Activated CD4-positive, alpha-beta T cell treated with anti-CD3 and anti-CD28 coated beads, Interleukin-2, amount 10 ng/mL, durations not matched to agents 24 days and 14 days (primary cell): ENCODE measurements at places on chromosomes 4 and X. TPM values are rescaled to one million over a fixed set of nuclear protein-coding genes. Genes with fewer than 3 reads are reported as not detected.

DNA sequence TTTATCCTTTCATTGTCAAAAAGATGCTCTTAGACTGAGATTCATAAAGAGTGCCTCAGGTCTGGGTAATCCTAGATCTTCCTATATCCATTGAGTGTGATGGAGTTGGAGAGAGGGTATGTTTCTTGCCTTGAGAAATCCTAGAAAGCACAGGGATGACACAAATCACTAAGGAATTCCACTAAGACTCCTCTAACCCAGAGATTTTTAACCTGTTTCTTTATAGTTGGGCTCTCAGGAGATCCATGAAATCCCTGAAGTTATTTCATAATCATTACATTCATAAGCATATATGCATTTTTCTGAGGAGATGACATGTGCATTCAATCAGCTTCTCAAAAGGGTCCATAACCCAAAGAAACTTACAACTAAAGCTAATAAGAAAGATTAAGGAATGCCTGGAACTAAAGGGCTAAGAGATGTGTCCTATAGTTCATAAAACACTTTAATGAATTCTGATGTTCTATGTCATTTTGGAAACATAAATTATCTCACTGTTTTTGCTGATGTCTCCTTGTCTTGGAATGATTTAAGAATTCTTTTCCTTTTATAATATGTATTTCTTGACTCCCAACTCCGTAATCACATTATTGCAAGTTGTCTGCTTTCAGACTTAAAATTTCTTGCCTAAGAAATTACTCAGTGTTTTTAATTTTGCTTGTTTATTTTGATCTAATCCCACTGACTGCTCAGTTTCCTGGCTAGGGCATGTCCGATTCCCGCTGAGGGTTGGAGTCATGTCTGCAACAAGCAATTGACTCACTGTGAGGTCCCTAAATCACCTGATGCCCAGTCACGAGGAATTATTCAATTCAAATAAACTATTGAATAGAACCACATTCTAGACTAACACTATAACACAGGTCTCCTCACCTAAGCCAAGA lies 2.8 kb upstream of the AMTN start:
- no peak for DNase-seq

ARHGAP36 gene
- not detected in 2 replicates for total RNA-seq

GRCh38 chr4:68617003-68617698 lies 41.0 kb upstream of the UGT2B17 start:
- DNase-seq = no peak

- DNase-seq = no peak
Observed at GRCh38 chrX:136055651-136056221, 70.5 kb downstream of the SLC9A6 start.

GJB1 gene
- not detected in 2 replicates for total RNA-seq

- DNase-seq = peak; percentile 76
Observed at GRCh38 chrX:14095702-14096101, 66.0 kb upstream of the GEMIN8 start.

- DNase-seq = peak; percentile 63
Observed at GRCh38 chrX:115330498-115331168, 41.1 kb downstream of the LUZP4 start.

PCDH7 gene
- not detected in 2 replicates for total RNA-seq

MTTP gene
- not detected in 2 replicates for total RNA-seq

DNA sequence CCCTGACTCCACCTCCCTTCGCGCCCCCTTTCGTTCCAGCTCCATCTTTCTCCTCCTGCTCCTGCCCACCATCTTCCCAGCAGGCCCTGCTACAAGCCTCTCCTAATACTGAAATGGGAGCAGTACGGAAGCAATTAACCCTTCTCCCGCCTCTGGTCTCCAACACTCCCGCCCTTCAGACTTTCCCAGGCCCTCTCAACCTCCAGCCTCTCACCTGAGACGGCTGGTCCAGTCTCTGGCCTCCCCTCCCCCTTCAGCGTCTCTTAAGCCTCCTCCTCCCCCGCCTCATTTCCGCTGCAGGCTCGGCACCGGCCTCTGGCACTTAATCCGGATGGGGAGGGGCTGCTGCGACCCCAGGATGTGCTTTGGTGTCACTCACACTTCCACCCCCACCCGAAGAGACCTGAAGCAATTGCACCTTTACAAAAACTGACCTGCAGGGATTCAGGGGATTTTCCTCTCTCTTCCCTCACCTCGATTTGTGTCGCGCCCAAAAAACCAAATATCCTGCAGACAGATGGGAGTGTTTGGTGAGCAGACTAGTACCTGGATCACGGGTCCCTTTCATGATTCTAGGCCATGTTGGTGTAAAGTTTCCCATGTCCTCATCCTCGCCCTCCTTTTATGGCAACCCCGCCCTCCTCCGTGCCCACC lies 657 bp downstream of the TCEAL8 start:
- DNase-seq = peak; percentile 80

NAA11 gene
- not detected in 2 replicates for total RNA-seq

DNA sequence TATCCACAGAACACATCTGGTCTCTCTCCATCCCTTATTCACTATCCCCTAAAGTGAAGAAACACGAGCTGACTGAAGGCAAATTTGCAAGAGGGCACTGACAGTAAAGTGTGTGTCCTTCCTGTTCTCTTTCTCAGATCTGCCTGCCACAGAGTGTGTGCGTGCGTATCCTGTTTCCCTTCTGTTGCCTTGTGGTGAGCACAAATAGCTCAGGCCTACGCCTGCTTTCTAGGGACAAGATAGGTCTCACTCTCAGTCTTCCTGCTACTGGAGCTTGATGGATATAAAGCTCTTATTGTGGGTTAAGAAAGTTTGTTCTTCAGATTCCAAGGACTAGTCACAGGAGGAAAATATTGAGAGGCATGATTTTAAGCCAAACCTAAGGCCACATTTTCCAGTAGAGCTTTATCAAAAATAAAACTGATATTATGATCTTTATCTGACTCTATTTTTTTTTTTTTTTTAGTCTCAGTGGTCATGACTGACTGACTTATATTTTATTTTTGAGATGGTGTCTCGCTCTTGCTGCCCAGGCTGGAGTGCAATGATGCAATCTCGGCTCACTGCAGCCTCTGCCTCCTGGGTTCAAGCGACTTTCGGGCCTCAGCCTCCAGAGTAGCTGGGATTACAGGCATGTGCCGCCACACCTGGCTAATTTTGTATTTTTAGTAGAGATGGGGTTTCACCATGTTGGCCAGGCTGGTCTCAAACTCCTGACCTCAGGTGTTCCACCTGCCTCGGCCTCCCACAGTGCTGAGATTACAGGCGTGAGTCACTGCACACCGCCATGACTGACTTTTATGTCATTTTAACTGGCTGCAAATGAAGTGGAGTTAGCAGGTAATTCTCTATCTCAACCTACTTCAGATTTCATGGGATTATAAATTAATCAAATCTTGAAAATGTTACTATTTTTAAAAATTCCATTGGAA lies 140.3 kb upstream of the SH3RF1 start:
- peak; percentile 89 for DNase-seq

DGAT2L6 gene
- not detected in 2 replicates for total RNA-seq

DNA sequence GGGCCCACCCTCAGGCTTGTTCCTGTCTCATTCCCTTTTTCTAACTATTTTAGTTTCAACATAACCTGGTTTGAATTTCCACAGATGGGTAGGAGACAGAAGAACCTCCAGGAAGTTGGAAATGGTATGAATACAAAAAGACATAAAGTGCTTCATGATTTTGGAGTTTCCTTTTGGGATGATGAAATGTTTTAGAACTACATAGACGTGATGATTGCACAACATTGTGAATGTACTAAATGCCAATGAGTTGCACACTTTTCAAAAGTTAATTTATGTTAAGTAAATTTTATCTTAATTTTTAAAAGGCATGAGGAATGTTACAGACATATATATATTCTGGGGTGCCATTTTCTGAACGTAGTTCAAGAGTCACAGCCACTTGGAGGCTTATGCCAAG lies 41.1 kb upstream of the IBSP start:
- no peak for DNase-seq

DNA sequence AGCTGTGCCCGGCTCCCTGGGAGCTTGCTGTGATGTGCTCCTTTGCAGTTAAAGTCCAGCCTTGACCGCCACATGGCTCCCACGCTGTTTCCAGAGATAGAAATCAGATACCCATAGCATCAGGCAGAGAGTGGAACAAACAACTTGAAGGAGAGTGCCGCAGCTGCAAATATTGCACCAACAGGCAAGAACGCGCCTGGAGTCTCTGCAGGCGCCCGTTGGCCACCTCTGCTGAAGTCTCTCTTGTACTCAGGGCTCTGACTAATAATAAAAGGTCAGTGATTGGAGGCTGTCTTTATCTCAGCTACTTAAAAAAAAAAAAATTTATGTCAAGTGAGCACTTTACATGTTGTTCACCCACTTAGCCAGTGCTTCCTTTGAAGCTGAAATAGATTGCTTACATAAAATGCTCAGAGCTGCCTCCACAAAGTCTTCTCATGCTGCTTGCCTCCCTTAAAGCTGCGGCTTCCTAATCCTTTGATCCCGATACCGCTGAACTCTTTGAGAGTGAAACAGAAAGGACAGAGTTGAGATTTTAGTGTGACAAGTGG lies 30.9 kb upstream of the TENM3 start:
- no peak for DNase-seq
